ENCODE measurements at places on chromosomes 4 and X.

DNA sequence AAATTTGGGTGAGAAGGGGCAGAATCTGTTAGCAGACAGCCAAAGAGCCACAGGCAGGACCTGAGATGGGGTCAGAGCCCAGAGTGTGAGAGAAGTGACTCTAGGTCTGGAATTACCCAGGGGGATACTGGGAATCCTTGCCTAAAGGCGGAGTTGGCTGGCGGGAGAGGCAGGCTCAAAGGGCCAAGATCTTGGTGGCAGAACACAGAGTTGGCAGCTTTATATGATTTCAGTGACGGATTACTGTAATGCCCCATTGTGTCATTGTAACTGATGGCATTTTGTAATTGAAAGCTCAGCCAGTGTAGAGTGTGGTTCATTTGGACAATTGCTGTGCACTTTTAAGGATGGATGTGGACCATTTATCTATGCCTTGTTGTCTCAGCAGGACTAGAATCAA, 77.3 kb downstream of the SMIM20 start:
- DNase-seq, result no peak

DNA sequence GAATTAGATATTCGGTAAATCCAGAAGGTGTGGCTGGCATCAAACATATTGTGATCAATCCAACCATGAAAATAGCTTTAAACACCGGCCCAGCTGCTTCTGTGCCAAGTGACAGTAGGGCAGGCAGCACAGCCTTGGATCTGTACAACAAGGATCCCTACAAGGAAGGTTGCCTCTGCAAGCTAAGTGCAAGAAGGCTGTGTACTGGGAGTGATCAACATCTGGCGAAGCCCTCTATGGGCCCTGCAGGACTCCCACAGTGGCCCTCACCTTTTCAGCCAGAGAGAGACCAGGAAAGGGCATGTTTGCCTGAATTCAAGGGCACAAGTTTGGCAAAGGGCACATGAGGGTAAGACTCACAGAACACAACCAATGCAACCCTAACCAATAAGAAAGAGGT, 9.6 kb downstream of the IRS4 start:
- DNase-seq, result no peak

DNA sequence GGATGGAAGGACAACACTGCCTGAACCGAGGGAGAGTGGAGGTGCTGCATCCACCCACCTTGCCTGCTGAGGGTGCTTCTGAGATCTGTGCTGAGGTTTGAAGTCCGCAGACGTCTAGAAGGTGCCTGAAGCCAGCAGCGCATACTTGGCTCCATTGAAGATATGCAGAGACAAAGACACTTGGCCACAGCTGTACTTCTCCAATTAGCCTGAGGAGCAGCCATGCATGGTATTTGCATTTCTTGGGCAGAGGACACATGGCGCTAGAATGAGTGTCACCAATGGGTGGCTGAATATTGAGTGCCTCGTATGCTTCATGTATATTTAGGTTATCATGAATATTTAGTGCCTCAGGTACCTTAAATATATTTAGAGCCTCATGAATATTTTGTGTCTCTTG, 128.7 kb upstream of the ATP6AP2 start:
- no peak for DNase-seq

- DNase-seq, result no peak
Measured at GRCh38 chrX:96837808-96838207, 45.9 kb upstream of the RPA4 start.

DNA sequence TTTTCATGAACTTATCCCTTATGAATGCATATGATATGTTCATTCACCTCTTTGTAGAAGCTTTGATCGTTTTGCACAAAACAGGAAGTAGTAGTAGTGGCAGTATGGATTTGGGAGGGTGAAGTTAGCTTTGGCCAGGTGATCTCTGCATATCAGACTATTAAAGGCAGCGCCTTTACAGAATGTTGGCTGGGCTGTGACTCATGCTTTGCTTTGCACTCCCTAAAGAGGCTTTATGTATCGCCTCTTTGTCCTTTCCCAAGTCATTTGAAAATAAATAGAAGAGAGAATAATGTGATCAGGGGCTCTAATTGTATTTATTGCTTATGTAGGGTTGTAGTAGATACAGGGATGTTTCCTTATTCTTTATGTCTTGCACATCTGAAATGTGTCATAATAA, 50.4 kb downstream of the SHROOM3 start:
- DNase-seq, result no peak

DNA sequence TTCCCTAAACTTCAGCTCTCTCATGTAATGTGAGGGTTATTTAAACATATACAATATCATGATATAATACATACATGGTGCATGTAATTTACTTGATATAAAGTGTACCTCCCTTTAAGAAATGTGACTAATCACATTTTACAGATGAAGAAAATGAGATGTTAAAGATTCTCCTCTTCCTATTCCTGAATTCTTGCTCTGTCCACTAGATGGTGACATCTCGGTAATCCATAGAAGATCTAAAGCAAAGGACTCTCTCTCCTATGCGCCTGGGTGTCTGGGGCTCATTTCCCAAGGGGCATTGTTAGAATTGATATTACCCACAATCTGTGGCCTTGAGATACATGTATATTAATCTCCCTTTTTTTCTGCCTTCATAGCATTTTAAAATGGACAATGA, 804.9 kb downstream of the RAB28 start:
- no peak for DNase-seq

DNA sequence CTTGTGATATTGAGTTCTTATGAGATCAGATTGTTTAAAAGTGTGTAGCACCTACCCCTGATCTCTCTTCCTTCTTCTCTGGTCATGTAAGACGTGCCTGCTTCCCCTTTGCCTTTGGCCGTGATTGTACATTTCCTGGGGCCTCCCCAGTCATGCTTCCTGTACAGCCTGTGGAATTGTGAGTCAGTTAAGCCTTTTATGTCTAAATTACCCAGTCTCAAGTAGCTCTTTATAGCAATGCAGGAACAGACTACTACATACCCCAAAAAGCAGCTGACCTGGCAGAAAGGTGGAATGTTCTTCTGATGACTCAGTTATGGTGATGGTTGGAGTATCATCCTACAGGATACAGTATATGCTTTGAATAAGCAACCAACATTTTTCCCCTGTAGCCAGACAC, 11.4 kb upstream of the MCUB start:
- no peak for DNase-seq

GRCh38 chr4:112818594-112818965, 181.6 kb downstream of the LARP7 start:
- DNase-seq, result no peak

GRCh38 chr4:100841911-100842310, 324.1 kb upstream of the EMCN start:
- DNase-seq, result no peak

DNA sequence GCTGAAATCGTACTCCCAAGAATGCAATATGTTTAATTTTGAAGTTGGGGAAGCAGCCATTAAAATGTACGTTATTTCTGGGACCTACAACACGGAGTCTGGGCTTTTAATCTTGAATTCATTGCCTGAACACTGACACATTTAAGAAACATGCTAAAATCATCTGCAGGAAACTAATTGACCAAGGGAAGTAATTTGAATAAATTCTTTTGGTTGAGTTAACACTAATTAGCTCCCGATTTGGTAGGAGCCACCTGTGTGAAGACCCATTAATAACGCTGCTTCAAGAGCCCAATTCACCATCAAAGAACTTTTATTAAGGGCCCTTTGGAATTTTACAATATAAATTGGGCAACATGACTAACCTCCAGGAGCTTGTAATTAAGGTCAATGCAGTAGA, 309.2 kb downstream of the RAB28 start:
- DNase-seq, result no peak

DNA sequence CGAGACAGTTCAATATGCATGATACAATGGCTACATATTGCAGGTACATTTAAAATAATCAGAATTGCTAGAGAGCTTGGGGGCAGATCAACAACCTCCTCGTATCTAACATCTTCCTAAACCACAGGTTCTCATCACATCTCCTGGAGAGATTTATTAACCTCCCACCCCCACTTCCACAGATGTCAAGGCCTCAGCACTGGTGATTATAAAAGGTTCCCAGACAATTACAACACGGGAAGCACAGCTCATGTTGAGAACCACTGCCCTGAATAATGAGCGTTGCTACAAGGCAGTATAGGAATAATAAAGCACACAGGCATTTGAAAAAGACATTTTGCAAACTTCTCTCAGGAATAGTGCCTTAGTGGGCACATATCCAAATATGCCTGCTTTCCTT, 42.8 kb downstream of the ELOVL6 start:
- DNase-seq, result no peak

DNA sequence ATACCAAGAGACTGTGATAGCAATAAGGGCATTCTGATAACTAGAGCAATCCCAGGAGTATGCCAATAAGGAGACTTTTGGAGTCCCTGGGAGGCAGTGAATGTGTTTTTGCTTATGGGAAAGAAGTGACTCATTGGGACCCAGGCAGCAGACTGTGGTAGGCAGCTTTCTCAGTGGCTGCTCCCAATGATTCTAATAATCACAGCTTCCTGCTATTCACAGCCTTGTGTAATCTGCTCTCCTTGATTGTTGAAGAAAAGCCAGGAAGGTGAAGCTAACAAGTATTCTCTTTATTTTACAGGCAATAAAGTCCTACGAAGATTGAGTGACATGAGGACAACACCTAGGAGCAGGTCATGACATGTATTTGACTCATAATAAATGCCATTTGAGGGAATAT, 70.3 kb upstream of the DDX60 start:
- DNase-seq, result no peak

DNA sequence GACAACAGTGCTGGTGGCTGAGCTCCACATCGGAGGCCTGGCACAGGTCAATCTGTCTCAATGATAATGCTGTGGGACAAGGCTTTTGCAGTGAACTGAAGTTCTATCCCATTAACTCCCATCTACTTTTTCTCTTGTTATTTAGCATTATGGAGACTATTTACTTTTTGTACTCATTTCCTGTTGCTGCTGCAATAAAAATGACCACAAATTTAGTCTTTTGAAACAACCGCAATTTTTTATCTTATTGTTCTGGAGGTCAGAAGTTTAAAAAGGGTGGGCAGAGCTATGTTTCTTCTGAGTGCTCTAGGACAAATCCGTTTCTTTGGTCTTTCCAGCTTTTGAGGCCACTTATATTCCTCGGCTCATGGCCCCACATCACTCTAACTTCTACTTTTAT, 111.0 kb upstream of the PITX2 start:
- no peak for DNase-seq

DNA sequence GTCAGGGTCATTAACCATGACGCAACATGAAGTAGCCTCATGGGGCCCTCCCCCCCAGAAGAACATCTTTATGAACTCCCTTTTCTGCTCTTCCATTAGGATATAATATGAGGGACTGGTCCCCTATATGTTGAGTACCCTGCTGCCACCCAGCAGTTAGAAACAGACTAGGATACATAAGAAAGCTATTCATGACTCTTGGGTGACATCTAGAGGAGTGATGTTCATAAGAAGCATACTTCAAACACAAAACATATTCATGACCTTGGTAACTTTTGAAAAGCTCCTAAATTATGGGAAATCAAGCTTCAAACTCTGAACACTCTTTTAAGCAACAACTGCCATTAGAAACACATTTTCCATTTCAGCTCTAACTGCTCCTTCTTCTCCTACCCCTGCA, 155.2 kb upstream of the SPIN4 start:
- no peak for DNase-seq

DNA sequence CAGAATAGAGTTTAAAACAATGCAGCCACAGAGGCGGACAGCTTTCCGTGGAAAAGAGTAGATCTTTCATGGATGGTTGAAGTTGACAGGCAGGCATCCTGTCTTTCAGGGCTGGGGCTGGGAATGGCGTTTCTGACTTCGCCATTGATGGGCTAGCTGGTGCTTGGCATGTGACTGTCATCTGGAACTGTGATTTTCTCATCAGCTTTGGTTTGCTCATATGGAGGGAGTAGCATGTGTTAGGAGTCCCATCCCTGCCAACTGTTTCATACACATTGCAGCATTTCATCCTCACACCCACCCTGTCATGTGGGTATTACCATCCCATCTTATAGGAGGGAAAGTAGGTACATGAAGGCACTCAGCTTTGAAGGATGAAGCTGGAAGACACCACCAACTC, 49.2 kb upstream of the STX18 start:
- no peak for DNase-seq

GRCh38 chrX:134572816-134573682, 85.2 kb downstream of the PLAC1 start:
- no peak for DNase-seq

- DNase-seq, result no peak
Measured at GRCh38 chr4:74438661-74439060, 6.3 kb upstream of the AREG start.

DNA sequence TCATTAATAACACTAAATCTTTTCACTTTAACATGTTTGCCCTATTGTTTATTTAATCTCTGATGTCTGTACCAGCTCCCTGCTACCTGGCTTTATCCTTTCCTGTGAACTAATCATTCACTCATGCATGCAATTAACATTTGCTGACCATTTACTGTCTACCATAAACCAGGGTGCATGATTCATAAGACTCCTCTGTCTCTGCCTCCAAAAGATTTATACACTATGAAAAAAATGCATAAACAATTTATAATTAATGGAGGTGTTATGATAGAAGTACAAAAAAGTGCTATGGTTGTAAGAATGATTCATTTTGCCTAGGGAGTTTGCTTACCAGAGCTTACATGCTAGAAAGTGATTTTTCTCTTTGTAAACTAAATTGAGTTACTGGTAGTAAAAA, 24.5 kb upstream of the CPEB2 start:
- no peak for DNase-seq

DNA sequence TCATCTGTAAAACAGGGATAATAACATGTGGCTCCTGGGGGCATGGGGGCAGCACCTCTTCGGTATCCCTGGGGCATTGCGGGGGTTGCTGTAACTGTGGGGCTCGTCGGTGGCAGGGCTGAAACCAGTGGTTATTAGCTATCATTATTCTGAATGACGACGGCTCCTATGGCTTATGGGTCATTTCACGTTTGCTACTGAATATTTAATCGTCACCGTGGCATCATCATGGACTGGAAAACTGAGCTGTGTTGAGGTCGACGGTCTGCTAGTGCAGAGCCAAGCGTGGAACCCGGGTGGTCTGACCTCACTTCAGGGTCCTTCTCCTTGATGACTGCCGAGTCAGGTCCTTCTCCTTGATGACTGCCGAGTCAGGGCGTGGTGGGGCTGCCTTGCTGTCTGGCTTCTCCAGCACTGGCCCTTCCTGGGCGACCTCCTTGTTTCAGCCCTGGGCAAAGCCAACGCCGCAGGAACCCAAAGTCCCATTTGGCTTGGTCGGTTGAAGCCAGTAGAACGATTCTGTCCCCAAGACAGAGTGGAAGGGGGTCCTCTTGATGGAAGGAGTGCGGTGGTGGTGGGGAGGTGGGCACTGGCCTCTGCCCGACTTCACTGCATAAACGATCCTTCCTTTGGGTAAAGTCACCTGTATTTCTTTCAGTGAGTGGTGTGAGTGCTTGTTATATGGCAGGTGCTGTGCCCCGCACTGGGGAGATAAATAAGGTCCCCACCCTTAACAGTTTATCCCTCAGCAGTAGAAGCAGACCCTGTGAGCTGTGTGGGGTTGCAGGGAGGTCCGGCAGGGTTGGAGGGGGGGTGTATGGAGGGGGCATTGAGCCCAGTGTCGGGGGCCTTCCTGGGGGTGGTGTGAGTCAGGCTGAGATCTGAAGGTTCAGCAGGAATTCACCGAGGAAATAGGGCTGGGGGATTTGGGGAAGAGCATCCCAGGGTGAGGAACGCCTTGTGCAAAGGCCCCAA, 40.8 kb downstream of the PSAPL1 start:
- DNase-seq, result no peak
